Substantia nigra (tissue), 51 donors: ENCODE measurements at places on chromosomes 1 and 21.

- DNase-seq = no peak
Measured at GRCh38 chr1:156582388-156583017, 3.0 kb downstream of the TTC24 start.

GRCh38 chr1:180229483-180230415, at the start of gene LHX4:
LHX4 (plus strand) TSS chr1:180230264; CDS start chr1:180230530, 266 bp downstream.
- no peak for DNase-seq

GRCh38 chr1:233598891-233599541, 14.9 kb upstream of the KCNK1 start:
- DNase-seq = no peak

- DNase-seq = no peak
Measured at GRCh38 chr1:239913141-239913585, 178.5 kb upstream of the FMN2 start.

- no peak for DNase-seq
Measured at GRCh38 chr1:245583575-245584330, 429.0 kb downstream of the KIF26B start.

DNA sequence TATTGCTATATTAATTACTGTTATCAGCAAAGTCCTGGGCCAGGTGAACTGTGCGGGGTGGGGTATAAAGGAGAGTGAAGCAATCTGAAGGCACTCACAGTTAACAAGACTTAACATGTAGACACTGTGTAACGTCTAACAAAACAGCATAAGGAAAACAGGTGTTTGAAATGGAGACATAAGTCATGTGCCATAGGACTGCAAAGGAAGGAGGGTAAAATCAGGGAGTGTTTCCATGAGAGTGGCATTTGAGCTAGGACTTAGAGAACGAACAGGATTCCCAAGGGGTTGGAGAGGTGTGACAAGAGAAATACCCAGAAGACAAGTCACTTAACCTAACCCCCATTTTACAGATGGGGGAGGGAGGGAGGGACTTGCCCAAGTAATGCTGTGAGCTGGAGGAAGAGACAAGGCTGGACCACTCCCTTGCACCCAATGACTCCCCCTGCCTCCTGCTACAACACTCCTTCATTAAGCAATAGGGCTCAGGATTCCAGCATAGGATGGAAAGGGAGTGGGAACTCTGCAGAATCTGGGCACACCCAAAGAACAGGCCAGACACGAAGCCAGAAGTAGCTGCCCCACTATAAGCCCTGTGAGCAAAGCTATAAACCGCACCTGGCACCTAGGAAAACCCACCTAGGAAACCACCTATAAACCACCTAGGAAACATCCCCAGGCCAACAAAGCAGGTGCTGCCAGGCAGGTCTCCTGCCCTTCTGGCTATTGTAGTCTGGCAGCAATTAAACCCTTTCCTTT, 6.6 kb downstream of the PEF1 start:
- no peak for DNase-seq

DNA sequence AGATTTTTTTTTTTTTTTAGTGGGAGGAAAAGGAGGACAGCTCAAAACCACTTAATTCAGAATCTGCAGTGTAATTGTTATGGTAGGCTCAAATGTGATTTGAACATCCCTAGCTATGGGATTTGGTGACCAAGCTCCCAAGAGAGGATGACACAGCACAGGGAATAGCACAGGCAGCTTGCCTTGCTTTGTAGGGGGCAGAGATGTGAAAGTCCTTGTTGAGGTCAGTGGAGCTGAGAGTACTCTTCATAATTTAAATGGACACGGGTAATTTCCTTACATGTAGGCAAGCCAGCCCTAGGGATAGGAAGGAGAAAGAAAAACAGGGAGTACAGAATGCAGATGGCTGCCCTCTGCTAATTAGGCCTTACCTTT, 3.2 kb upstream of the UCK2 start:
- DNase-seq = no peak

GRCh38 chr21:26761174-26761915, 83.9 kb downstream of the ADAMTS1 start:
- no peak for DNase-seq

DNA sequence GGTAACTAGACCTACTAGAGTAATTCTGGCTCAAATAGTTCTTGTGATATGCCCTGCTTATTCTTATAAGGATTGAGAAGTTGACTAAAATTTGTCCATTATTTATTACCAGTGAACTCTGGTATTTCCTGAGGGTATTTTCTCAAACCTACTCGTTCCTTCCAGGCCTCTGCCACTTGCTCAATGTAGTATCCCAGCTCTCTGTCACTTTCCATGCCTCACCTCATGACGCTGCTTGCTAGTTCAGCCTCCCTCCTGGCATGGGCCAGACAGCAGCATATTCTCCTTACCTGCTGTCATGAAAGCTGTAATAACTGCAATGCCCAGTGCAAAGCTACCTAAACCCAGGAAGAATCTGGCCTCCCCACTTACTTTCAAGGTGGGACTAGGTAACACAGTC, 602.9 kb upstream of the ADAMTS5 start:
- DNase-seq = no peak

DNA sequence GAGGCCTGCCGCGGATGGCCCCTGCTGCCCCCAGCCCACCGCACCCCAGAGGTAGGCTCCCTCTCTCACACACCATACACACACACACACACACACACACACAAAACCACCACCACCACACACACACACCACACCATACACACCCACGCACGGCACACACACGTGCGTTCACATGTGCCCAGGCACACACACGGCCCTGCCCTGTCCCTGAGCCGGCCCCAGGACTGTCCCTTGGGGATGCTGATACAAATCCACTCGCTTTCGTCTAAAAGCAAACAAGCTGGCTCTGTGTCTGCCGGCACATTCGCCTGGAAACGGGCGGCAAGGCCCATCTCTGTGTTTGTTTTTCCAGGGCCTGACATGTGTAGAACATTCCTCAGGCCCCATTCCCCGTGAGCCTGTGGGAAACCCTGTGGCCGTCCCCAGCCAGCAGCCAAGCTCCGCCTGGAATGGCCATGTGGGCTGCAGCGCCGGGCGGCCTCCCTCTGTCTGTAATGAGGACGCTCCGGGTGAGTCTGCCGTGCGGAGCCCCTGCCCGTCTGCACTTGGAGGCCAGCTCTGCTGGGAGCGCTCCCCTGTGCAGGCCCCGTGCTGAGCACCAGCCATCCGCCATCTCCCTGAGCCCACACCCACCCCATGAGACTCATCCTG, 67.4 kb downstream of the DMRTB1 start:
- DNase-seq = no peak
